ENCODE measurements at places on chromosomes 2 and 18.

GRCh38 chr18:67417864-67418523 lies 98.5 kb downstream of the DSEL start:
- DNase-seq, result peak; percentile 18

- DNase-seq, result no peak
These were observed 2.0 kb downstream of the C2orf92 start for GRCh38 chr2:97671526-97671925.

DNA sequence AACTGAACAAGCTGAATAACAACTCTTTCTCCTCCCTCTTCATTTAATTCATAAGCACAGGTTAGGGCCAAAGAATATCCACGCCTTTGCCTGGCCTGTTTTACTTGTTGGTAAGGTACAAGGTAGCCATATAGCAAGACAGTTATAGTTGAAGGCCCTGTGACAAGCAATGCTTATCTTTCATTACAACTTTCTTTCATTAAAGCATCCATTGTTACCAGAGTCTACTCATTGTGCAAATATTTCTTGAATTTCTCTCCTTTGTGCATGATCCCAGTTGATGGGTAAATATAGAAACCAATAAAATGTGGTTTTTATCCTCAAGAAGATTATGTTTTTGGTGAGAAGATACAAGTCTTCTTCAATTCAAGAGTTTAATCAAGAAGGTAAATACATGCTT lies 140.2 kb downstream of the UBE2E3 start:
- DNase-seq, result peak; percentile 41

- DNase-seq, result no peak
These were observed 763.4 kb upstream of the NRXN1 start for GRCh38 chr2:51795248-51795888.

- no peak for DNase-seq
These were observed 650 bp downstream of the ACKR3 start for GRCh38 chr2:236570081-236570868.

GRCh38 chr18:2482706-2483475 lies 88.4 kb downstream of the METTL4 start:
- DNase-seq, result no peak

GRCh38 chr2:180202467-180202951 lies 195.4 kb upstream of the CWC22 start:
- DNase-seq, result peak; percentile 17

- DNase-seq, result no peak
These were observed 56.6 kb upstream of the CYP26B1 start for GRCh38 chr2:72204156-72204785.

GRCh38 chr2:624551-625347 lies 52.5 kb downstream of the TMEM18 start:
- DNase-seq, result no peak

- peak; percentile 16 for DNase-seq
These were observed 145.5 kb downstream of the ADCYAP1 start for GRCh38 chr18:1050012-1050657.

DNA sequence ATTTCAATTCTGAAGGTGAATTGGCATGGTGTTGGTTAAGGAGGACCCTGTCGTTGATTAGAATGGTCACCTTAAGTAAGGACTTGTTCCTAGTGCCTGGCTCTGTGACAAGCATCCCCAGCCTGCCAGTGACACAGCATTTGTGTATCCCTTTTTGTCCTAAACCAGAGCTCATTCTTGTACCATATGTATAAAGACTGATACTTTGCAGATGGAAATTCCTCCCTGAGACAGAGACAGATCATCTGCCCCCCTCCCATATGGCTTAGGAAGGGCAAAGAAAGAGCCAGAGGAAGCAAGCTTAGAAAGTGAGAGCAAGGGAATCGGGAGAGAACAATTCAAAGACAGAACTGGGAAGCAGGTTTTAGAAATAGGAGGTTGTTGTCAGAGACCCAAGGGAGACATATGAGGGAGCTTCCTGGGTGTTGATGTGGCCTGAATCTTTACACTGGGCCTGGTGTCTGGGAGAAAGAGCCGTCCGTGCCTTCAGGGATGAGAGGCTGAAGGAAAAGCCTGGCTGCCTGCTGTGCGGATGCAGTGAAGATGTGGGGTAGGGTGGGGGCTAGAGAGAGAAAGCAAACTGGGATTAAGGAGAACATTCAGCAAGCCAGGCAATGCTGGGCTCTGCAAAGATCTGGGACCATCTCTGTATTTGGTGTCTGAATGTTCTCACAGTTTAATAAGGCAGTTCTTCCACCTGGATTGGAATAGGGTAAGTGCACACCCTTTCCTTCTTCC lies 13.2 kb upstream of the CHRNA1 start:
- peak; percentile 56 for DNase-seq

GRCh38 chr18:44719519-44720060 lies 38.9 kb downstream of the SETBP1 start:
- DNase-seq, result no peak

- DNase-seq, result peak; percentile 96
These were observed 42.4 kb upstream of the NABP1 start for GRCh38 chr2:191635333-191636234.

- DNase-seq, result peak; percentile 13
These were observed 130.1 kb upstream of the DAPL1 start for GRCh38 chr2:158664987-158665386.

DNA sequence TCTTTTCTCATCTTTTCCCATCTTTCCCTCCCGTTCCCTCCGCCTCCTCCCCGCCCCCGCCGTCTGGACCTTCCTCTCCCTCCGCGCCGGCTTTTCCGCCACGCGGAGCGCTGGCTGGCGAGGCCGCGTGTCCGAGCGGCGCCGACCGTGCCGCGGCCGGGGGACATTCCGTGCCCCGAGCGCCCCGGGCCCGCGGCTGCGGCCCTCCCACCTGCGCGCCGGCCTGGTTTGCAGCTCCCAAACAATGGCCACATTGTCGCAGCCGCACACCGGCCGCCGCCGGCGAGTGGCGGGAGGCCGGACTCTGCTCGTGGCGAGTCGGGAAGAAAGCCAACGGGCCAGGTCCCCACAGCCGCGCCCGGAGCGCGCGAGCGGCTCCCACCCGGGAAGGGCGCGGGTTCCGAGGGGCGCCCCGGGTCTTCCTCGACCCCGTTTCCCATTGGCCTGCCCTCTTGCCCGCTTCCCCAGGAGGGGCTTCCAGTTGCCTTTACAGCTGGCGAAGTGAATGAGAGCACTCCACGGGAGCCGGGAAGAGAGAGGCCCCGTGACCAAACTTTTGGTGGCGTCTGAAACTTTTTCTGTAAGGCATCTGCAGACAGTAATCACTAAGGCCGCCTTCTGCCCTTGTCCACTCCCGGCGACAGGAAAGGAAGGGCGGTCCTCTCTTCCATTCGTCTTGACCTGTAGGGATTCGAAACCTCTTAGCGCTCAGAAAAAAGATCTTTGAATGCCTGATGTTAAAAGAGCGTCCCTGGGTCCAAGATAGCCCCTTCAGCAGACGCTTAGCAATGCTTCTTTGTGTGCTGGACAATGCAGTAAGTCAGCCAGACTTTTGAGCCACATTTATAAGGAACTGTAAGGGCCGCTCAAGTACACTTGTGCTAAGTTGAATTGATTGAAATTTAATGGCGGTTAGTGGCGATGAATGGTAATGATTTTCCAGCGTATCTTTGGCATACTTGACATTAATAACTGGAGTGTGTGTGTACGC lies 6.2 kb downstream of the GLI2 start:
- no peak for DNase-seq

Measured in fibroblast of skin of right biceps (primary cell).